ENCODE measurements at places on chromosomes 2 and 18.
A peak's percentile ranks its signal among the peaks of the same experiment; 100 is the strongest.

DNA sequence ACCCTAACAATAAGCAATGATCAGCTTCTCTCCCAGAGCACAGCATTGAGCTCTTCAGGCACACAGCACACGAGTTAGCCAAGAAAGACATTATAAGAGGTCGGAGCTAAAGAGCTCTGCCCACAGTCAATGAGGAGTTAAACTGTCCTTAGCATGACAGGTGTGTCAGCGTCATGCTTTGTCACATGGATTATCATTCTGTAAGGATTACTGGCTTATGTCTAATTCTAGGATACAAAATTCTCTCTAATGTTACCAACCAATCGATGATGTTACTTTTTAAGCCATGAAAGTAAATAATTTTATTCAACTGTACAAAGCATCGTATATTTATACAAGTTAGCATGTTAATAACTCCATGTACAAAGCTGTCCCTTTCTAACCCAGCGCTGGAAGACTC lies 108.8 kb downstream of the ZNF236 start:
- no peak for DNase-seq

DNA sequence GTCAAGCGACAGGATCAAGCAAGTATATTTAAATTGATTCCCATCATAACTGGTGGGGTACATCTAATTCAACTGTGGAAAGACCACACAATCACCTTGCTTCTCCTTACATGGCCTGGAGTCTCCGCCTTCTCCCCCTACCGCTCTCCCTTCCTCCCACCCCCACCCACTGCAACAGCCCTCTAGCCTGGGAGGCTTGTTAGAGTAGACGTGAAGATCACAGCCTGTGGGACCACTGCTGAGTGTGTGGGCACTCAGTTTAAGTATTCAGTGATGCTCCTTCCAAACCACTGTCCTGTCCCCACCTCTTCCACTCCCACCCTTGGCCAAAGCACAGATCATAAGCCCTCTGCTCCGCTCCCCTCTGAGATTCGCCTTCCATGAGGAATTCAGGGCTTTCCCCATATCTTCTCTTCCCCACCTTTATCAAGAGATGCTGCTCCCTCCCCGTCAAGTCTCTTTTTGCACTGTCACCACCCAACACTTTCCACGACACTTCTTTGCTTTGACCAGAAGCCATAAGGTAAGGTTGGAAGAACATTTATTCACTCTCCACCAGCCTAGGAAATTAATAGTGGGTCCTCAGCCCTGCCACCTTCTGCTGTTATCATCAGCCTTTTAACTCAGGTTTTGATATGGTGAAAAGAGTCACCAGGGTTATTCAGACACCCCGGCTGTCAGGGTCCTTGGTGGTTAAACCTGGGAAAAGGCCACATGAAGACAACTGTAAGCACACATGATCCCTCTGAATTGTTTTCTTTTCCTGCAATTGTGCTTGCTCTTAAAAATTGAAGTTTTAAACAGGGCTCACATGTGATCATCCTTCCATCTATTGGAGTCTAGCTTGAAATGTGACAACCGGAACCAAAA lies 1.7 kb downstream of the METTL4 start:
- DNase-seq = no peak

- no peak for DNase-seq
Observed at GRCh38 chr18:10006311-10006893, 92.6 kb downstream of the VAPA start.

GRCh38 chr2:86809481-86810121 lies 18.9 kb upstream of the CD8A start:
- no peak for DNase-seq

DNA sequence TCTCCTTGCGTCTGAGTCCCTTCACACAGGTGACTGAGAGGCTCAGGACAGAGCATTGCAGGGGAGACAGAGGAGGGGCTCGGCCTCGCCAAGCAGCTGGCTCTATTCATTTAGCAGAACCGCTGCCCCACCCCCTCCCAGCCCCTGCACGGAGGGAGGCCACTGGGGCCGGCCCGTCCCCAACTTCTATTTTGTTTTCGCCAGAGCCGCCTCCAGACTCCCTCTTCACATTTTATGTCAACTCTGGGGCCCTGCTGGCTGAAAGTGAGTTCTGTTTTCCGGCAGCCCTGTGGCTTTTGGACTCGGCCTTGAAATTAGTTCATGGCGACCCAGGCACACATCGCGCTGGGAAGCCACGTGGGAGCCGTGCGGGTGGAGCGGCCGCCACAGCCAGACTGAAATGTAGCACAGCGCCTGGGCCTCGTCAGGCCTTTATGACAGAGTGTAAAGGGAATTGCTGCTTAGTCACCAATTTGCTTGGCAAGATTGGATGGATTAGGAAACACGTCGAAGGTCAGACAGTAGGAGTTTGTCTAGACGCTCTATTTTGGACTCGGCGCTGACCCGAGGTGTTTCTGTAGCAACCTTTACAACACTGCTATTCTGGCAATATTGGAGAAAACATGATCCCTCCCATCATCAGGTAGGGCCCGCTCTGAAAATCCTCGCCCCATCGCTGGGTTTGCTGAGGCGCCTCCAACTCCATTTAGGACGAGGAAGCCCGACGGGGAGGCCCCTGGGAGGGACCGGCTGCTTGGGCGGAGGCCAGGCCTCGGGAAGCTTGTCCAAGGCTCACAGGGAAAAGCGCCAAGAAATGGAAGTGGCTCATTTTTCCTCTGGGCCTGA lies 90.7 kb upstream of the CTDP1 start:
- no peak for DNase-seq

DNA sequence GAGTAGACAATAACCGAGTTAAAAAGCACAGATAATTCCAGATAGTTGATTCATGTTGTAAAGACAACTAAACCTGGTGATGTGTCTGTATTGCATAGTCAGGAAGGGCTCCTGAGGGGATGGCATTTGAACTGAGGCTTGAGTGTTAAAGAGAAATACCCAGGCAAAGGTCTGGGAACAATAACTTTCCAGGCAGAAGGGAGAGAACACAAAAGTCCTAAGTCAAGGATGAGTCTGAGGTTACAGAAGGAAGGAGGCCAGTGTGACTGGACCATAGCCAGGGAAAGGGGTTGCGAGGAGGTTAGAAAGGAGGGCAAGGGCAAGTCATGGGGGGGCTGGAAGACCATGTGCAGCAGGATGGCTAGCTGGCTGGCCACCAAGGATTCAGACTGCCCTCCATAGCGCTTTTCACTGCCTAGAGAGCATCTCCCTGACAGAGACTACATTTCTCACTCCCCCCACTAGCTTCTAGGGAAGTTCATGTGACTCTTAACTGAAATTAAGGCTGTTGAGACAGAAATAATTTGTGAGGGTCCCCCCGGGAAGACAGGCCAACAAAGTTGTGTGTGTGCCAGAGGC lies 135.5 kb upstream of the CREB1 start:
- DNase-seq = no peak

DNA sequence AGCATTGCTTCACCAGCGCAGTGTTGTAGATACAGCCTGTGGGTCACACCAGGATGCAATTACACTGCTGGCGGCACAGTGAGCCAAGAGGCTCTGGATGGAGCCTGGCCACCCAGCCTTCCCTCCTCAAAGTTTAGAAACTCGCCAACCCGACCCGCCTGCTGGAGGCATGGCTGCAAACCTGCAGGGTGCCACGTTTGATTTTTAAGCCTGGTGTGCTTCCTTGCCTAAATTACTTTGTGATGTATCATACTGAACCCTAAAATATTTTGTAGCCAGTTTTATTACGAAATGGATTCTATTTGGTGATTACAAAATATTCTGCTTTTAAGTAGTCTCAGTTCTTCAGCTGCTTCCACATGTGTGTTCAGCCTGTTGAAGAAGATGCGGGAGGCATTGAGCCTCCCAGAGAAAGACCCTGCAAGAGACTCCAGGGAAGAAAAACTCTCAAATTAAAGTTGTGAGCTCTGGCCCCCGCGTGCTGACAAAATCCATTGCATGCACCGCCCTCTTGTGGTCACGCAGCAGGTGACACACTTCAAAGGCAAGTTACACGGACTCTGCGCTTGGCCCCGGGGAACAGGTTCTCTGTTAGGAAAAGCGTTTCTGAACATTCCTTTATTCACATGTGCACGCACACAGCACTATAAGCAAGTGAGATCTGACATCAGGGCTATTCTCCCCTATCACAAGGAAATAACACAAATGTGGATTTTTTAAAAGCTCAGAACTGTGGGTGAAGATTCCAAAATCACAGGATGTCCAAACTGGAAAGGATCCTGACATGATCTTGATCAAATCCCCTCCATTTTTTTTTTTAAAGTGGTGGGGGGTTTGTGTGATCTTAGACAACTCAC lies 63.0 kb upstream of the TWIST2 start:
- DNase-seq = peak; percentile 14

DNA sequence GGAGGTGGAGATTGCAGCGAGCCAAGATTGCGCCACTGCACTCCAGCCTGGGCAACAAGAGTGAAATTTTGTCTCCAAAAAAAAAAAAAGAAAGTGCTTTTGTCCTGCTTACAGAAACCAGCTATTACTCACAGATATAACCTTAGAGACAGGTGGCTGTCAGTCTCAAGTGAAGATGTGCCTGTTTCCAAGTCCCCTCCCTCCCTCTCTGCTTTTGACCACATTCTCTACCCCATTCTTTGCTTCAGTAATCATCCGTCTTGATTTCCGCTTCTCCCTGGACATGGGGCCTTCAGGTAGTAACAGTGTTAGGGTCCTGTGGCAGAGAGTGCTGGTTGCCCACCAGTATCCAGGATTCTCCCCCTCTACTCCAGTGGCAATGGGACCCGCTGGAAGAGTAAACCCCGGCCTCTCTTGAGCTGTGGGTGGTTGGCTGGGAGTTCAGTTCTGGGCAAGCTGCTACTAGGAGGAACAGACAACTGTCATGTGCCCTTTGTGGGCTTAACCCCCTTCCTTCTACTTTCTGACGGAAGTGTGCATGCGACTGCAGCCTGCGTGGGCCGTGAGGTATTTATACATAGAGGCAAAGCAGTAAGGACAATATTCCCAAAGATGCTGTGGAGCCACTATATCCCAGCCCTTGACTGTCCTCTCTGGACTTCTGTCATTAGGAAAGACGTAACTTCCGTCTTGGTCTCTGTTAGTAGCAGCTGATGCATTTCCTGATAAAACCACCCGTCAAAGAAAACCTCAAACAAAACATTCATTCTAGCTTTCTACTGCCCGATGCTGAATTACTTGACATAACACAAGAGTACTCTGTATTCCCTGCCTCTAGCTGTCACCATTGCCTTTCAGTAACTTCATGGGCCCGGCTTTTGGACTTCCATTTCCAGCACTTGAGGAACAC lies 17.8 kb downstream of the PDCL3 start:
- DNase-seq = peak; percentile 19

GRCh38 chr2:172472446-172473033 lies 45.2 kb downstream of the ITGA6 start:
- no peak for DNase-seq

DNA sequence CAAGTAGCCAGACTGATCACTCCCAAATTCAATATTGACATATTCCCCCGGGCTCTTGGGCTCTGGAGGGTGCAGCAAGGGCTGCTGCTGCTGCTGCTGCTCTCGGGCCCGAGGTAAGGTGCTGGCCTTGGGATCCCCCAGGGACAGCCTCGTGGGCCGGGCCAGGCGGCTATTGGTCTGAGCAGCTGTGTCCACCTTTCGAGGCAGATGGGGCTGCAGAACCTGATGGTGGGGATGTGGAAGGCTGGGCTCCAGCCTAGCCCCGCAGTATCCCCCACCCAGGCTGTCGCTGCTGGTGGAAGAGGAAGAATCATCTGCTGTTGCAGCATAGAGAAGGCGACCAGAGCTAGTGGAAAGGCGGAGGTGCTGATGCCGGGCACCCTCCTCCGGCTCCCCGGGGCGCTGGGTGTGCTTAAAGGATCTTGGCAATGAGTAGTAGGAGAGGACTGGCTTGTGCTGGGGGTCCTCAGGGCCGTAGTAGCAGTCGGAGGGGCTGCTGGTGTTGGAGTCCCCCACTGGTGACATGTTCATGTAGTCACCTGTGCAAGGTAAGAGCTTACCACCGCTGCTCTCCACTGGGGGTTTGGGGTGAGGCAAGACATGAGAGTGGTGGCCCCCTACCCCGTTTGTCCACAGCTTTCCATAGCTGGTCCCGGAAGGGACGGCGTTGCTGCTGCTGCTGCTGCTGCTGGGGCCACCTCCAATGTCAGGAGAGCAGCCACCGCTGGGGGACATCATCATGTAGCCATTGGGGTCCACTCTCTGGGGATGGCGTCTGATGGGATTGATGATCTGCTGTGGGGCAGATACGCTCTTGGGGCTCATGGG lies 3.4 kb downstream of the IRS1 start:
- DNase-seq = no peak

GRCh38 chr2:31192851-31193392 lies 24.4 kb downstream of the CAPN14 start:
- no peak for DNase-seq

- no peak for DNase-seq
Observed at GRCh38 chr2:33321876-33322483, 154.5 kb upstream of the RASGRP3 start.

DNA sequence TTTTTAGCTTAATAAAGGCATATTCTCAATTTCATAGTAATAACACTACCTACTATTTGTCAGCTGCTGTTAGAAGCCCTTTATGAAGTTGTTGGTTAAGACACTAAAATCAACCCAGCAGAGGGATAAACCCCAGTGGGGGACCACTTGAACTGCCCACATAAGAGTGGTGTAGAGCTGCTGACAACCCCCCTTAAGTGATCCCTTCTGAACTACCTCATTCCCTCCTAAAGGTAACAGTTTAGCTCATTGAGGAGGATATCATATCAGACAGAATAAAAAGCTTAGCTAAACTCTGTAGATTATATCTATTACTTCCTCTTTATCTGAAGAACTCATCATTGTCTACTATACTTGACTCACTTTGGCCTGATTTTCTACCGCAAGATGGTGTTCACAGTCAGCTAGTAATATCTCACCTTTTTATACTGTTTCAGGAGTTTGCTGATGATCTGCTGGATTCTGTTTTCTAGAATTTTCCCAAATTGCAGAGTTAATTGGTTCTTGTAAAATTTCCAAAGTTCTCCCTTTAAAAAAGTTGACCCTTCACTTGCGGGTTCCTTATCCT lies 16.2 kb downstream of the GALM start:
- DNase-seq = no peak

DNA sequence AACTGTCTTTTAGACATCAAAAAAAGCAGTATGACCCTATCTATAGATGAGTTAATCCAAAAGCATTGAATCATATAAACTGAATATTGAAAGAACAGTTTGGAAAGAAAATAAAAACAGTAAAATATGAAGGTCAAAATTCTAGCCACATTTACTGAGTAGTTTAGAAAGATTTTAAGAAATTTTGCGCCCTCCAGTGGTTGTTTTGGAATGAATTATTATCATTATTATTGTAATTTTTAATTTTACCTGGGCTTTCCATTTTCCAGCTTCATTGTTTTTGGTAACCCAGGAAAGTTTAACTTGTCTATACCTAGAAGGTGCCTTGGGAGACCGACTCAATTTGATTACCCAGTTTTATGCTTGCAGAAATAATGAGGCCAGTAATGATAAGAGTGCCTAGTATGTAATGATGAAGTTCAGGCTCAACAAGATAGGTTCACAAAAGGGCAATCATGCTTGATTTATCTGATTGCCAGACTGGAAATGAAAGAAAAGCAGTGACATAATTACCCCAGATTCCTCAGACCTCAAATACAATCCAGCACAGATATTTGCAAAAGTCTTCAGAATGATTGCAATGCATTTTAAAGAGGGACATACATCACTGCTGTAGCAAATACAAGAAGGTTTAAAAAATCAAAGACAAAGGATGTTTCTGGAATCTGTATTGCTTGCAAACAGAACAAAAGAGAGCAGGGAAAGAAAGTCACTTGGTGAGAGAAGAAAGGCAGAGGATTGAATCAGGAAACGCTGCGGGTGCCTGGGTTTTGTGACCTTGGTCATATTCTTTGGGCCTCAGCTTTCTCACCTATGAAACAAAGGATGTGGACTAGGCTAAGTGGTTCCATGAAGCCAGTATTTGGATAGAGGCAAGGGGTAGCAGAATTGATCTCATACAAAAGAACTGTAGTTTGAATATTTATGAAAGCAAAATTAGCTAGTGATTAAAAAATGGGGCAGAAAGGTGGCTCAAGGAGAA lies 153.8 kb downstream of the MAP2 start:
- no peak for DNase-seq

All from stimulated activated CD8-positive, alpha-beta memory T cell treated with anti-CD3 and anti-CD28 coated beads, Interleukin-2, amount 100 ng/mL, for 1 hour (primary cell).